Bronchial epithelial cell (primary cell): ENCODE measurements at places on chromosomes 7 and 10. TPM values are rescaled to one million over a fixed set of nuclear protein-coding genes. Genes with fewer than 3 reads are reported as not detected.

The AFAP1L2 gene
- 6.8 and 10.8 TPM in 2 replicates for total RNA-seq

The CYP2C18 gene
- total RNA-seq, result 1.1 and 20.9 TPM in 2 replicates

DNA sequence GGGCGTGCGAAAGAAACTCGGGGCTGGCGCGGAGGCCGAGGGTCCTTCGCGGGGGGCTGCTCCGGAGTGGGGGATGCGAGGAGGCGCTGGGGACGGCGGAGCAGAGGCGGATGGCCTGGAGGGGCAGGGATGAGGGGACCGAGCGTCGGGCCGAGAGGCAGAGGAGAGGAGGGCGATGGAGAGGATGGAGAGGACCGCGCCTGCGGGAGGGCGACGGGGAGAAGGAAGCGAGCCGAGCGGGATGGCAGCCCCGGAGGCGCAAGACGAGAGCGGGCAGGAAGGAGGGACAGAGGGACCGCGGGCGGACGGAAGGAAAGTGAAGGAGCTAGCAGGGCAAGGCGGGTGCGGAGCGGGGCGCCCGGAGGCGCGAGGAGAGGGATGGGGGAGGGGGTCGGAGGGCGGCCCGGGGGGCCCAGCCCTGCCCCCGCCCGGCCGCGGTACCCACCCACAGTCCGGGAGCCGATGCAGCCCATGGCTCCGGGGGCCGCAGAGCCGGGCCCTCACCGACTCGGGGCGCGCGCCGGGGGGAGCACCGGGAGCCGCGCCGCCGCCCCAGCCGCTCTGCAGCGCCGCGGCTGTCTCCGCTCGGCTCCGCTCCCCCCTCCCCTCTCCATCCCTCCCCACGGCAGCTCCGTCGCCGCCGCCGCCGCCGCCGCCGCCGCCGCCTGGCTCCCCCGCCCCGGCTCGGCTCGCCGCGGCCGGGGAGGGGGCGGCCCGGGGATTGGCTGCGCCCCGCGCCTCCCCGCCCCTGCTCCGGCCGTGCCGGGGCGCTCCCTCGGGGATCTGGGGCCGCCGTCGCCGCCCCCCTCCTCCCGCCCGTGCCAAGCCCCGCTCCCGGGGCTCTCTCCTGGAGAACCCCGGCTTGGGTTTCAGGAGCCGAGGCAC is at the start of gene FAM131B:
Gene FAM131B, minus strand, starts transcription at position 583 of the 885 bp plus-strand sequence. Its CDS starts 110 bp downstream, at position 473.
- no peak for DNase-seq

The NPFFR1 gene
- total RNA-seq, result under 0.01 TPM in 1 of 2 replicates, not detected in the other

The PDE6C gene
- total RNA-seq, result not detected in 2 replicates

DNA sequence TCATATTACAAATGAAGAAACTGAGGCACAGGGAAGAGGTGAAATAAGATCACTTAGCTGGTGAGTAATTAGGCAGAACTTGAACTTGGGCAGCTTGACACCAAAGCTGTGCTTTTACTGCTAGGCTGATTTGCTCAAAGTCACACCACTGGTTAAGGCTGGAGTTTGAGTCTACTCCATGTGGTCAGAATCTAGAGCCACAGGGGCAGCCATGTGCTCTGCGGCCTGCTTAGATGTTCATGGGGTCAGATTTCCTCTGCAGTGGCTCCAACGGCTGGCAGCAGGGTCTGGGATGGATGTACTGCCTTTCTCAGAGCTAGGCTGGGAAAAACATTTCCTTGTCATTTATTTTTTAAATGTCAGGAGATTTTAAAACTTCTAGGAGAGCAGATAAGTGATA is 417.5 kb downstream of the KCNMA1 start:
- DNase-seq, result no peak

The MSS51 gene
- 0.90 and 1.1 TPM in 2 replicates for total RNA-seq

GRCh38 chr7:45384499-45384898 is 189.7 kb upstream of the ADCY1 start:
- DNase-seq, result peak; percentile 27

DNA sequence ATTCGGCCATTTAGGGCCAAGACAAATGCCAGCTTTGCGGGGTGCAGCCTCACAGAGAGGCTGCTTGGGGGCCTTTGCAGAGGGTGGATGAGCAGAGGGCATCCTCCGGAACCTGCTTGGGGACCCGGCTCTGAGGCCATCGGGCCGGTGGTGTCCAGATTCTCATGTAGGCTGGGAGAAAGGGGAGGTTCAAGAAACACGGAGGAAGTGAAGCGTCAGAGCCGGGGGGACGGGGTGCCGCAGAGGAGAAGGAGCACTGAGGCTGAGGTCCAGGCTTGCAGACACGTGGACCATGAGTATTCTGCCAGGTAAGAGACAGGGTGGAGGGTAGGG is 150.7 kb upstream of the SHH start:
- no peak for DNase-seq

DNA sequence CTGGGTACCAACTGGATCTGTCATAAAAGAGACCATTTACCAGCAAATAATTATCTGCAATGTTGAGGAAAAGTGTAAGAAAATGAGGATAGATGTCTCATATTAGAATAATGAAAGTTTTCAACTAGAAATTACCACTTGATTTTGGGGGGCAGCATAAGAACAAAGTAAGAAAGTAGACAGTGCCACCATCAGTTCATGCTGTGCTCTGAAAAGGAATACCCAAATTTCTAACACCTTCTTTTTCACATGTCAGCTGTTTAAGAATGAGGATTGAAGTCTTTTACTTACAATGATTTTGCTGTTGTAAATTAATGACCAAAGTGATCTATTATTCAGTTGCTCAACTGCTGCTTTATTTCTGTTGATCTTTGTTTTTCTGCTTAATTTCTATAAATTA is 578.3 kb downstream of the ETV1 start:
- no peak for DNase-seq

The CADPS2 gene
- 2.0 and 4.2 TPM in 2 replicates for total RNA-seq

DNA sequence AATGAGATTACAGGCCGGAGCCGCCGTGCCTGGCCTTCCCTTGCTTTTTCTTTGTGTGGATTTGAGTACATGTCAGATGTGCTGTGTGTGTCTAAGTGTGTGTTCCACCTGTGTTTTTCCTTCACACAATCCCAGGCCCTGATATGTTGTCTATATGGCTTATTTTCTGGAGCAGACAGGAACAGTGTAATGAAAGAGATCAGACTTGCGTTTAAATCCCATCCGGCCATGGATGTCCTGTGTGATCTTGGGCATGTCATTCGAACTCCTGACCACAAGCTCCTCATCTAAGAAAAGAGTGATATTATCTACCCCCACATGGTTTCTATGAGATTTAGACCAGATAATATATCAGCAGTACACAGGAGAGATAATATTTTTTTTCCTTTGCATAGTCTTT is 37.2 kb downstream of the APBB1IP start:
- no peak for DNase-seq

DNA sequence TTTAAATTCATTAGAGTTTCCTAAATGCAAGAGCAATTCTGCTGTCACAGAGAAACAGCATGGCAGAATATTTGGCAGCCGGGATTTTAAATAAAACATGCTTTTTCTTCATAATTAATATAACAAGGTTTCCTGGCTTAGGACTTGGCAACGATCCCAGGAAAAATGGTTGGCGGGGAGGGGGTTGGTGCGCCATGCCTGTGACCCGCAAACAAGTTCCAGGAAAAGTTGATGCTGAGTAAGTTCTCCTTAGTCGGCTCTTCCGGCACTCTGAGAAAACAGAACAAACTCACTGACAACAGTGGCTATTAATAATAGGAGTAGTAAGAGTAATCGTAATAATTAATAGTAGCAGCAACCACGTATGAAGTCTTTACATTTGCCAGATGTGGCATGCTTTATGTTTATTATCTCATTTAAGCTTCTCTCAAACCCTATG is 4.6 kb downstream of the HABP2 start:
- DNase-seq, result no peak

The NUTM2E gene
- 0.13 TPM in 1 of 2 replicates, not detected in the other for total RNA-seq

The PARG gene
- total RNA-seq, result 50.3 and 66.8 TPM in 2 replicates

The DNAJC2 gene
- 16.8 and 18.7 TPM in 2 replicates for total RNA-seq

DNA sequence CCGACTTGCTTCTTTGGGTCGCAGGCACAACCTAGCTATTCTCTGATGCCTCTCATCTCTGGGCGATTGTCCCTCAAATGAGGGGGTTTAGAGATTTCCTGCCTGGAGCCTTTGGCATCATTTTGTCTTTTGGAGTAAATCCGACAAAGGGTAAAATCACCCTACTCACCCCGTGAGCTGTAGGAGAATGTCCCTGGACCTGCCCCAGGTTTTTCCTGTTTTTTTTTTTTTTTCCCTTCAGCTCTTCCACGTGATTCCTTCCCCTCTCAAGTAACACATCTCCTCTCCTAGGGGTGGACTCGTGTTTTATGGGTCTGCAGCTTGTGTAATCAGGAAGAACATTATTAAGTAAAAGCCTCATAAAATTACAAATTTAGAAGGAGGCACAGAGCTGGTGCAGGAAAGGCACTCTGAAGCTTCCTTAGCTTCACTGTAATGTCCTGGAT is 128.4 kb upstream of the ZNF746 start:
- DNase-seq, result no peak
